Effector memory CD8-positive, alpha-beta T cell (primary cell): ENCODE measurements at places on chromosomes 16 and 17.

DNA sequence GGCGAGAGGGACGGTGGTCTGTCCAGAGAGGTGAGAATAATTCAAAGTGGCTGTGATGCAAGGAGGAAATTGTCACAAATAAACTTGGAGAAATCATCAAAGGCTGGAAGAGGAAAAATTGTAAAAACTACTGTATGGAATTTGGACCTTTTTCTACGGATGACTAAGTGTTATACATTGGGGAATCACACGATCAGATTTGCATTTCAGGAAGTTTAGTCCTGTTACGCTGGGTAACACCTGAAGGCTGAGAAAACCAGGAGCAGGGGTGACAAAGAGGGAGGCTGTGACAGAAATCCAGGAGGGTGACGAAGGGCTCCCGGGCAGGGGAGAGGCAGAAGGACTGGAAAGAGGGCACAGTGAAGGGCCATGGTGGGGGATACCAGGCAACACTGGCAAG is 511.7 kb downstream of the CDH13 start:
- H3K4me1 ChIP-seq = peaks cover 15% of the 10 kb centered on the region
- peaks cover 7% of the 10 kb centered on the region for H3K27me3 ChIP-seq
- no peak overlapping the region for H3K27ac ChIP-seq
- peaks cover 2% of the 10 kb centered on the region for H3K36me3 ChIP-seq

- DNase-seq = peak; percentile 66
- H3K27ac ChIP-seq = peak overlapping the region; percentile 49
- peak overlapping the region; percentile 98 for H3K4me3 ChIP-seq
- peaks cover 11% of the 10 kb centered on the region for H3K36me3 ChIP-seq
Observed at GRCh38 chr16:2904100-2904921, 7.4 kb upstream of the FLYWCH1 start.

DNA sequence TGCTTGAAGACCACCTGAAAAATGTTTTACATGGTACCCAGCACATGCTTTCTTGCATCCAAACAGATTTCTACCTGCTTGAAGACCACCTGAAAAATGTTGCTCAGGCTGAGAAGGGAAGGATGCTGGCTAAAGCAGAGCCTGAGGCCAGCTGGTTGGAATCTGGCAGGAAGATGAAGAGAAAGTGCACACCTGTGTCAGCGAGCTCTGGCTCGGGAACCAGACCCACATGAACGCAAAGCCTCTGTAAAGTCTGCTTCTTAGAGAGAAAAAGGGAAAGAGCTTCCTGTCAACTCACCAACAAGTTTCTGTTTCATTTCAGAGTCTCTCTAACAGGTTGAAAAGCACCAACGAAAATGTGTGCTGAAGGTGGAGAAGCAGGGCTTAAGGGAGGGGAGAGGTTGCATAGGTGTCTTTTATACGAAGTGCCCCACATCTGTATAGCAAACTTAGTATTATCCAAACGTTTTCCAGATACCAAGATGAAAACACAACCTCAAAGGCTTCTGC is 226.0 kb downstream of the TOX3 start:
- no peaks in the 10 kb centered on the region for H3K27me3 ChIP-seq
- no peak overlapping the region for H3K27ac ChIP-seq
- no peak overlapping the region for H3K4me3 ChIP-seq
- peaks cover 3% of the 10 kb centered on the region for H3K36me3 ChIP-seq
- H3K4me1 ChIP-seq = no peaks in the 10 kb centered on the region
- DNase-seq = no peak

DNA sequence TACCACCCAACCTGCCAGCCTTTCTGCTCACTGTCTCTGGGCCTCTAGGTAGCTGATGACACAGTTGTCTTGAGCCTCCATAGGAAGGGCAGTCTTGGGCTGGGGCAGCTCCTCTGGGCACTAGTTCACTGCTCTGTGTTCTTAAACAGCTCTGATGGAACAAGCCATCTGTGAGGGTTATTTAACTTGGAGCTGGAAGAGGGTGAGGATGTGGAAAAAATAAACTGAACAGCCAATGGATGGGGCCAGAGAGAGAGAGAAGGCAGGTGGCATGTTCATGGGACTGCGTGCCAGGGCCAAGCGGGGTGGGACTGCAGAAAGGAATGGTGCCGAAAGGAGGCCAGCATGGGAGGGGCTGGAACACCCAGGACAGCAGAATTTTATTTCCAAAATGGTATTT is 52.6 kb downstream of the HIC1 start:
- H3K4me3 ChIP-seq = no peak overlapping the region
- DNase-seq = no peak
- no peaks in the 10 kb centered on the region for H3K27me3 ChIP-seq
- peaks cover 4% of the 10 kb centered on the region for H3K4me1 ChIP-seq

DNA sequence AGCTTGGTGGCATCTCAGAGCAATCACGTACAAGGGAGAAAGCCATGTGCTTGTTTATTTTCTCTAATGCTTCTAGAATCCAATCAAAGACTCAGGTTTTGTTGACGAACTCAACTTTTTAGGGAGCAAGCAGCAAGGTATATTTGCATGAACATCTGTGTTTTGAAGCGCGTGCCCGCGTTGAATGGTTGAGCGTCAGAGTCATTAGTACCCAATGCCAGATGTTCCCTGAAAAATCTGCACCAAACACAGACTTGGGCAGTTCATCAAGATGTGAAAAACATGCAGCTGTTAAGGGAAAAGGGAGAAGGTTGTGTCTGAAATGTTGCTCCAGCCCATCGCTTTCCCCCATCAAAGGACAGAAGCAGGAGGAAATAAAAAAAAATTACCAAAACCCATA is 170.4 kb downstream of the SNX29 start:
- peaks cover 3% of the 10 kb centered on the region for H3K4me1 ChIP-seq
- H3K27ac ChIP-seq = no peak overlapping the region
- no peak for DNase-seq
- no peak overlapping the region for H3K4me3 ChIP-seq
- no peaks in the 10 kb centered on the region for H3K36me3 ChIP-seq

DNA sequence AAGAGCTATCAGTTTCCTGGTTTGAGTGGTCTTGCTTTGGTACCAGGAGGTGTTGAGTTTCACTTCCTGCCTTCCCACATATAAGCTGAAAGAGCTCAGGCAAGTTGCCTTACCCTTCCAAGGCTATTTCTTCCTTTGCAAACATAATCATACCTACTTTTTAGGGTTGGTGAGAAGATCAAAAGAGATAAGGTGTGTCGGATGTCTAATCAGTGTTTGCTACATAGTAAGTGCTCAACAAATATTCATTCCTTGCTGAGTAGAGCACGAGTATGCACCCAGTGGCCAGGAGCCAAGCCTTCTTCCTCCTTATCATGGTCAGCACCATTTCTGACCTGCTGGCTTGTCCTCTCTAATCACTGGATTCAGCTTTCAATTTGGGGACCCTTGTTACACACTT is 12.7 kb upstream of the TMEM98 start:
- H3K27ac ChIP-seq = no peak overlapping the region
- peaks cover 7% of the 10 kb centered on the region for H3K4me1 ChIP-seq
- H3K36me3 ChIP-seq = no peaks in the 10 kb centered on the region
- DNase-seq = no peak
- H3K4me3 ChIP-seq = no peak overlapping the region

GRCh38 chr16:81740169-81740568 is 38.9 kb upstream of the PLCG2 start:
- H3K4me3 ChIP-seq = no peak overlapping the region
- H3K36me3 ChIP-seq = peaks cover 3% of the 10 kb centered on the region
- no peaks in the 10 kb centered on the region for H3K4me1 ChIP-seq
- DNase-seq = no peak

DNA sequence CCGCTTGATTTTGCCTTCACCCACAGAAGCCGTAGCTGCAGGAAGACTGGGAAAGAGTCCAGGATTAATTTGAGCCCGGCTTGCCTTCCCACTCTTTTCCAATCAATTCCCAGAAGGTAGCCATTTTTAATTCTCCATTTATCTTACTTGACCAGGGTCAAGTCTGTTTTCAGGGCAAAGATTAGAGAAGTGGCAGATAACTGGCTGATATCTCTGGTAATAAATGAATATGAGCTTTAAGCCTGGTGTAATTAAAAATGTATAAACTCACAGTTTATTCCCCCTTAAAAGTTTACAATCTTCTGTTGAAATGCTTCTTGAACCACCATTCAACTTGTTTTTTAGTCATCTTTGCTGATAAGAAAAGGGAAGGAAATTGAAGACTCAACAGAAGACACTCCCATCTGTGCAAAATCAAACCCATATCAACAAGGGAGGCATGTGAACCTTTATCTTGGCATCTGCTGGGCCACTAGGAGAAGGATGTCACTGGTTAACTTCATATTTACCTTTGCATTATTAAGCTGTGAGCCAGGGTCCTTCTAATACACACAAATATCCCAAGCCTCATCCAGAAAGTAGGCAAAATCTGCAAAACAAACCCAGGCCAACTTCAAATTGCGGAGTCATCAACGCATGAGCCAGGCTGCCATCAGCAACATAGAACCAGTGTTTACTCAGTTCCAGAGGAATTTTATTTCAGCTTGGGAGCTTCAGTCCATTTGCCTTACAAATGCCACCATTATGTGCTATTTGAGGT is 314.6 kb upstream of the MAF start:
- H3K4me1 ChIP-seq = no peaks in the 10 kb centered on the region
- peaks cover 37% of the 10 kb centered on the region for H3K27me3 ChIP-seq
- H3K27ac ChIP-seq = no peak overlapping the region
- no peak for DNase-seq
- H3K36me3 ChIP-seq = no peaks in the 10 kb centered on the region
- no peak overlapping the region for H3K4me3 ChIP-seq

DNA sequence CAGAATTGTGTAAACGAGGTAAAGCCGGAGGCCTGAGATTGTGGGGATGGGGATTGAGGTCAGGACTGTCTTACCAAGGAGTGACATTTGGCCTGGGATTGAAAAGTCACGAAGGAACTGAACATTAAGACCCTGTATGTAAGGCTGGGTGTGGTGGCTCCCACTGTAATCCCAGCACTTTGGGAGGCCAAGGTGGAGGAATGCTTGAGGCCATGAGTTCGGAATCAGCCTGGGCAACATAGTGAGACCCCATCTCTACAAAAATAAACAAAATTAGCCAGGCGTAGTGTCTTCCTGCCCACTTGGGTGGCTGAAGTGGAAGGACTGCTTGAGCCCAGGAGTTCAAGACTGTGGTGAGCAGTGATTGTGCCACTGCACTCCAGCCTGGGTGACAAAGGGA is 75.5 kb downstream of the JPH3 start:
- no peak overlapping the region for H3K4me3 ChIP-seq
- H3K4me1 ChIP-seq = peaks cover 3% of the 10 kb centered on the region
- peaks cover 5% of the 10 kb centered on the region for H3K36me3 ChIP-seq

DNA sequence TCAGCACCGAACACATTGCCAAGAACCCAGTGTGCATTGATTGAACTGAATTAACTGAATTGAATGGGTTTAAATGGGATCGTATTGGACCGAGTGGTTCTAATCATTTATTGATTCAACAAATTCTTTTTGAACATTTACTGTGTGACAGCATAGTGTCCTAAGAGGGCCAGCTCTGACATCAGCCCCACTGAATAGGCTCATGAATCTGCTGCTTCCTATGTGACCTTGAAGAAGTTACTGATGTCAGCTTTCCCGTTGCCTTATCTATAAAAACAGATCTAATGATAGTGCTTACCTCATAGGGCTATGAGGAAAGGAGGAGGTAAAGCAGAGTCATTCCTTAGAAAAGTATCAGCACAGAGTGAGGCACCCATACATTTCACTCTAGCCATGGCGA is 226.3 kb downstream of the CBLN1 start:
- DNase-seq = no peak
- no peak overlapping the region for H3K4me3 ChIP-seq
- H3K4me1 ChIP-seq = no peaks in the 10 kb centered on the region

GRCh38 chr16:85028685-85029407 is 1.3 kb downstream of the KIAA0513 start:
- peaks cover 30% of the 10 kb centered on the region for H3K4me1 ChIP-seq
- H3K4me3 ChIP-seq = peak overlapping the region; percentile 92
- DNase-seq = peak; percentile 62

GRCh38 chr16:67157892-67158635 is 1.6 kb downstream of the TRADD start:
- H3K4me1 ChIP-seq = peaks cover 52% of the 10 kb centered on the region
- H3K4me3 ChIP-seq = peak overlapping the region; percentile 79

GRCh38 chr17:42132941-42133340 is 10.3 kb downstream of the HSPB9 start:
- H3K27ac ChIP-seq = peak overlapping the region; percentile 65
- H3K4me3 ChIP-seq = peak overlapping the region; percentile 6
- no peak for DNase-seq
- no peaks in the 10 kb centered on the region for H3K27me3 ChIP-seq
- H3K36me3 ChIP-seq = peaks cover 47% of the 10 kb centered on the region

- H3K27me3 ChIP-seq = peaks cover 49% of the 10 kb centered on the region
- peaks cover 3% of the 10 kb centered on the region for H3K36me3 ChIP-seq
- no peak overlapping the region for H3K27ac ChIP-seq
- no peak overlapping the region for H3K4me3 ChIP-seq
- H3K4me1 ChIP-seq = no peaks in the 10 kb centered on the region
Observed at GRCh38 chr16:83994087-83994486, 26.0 kb downstream of the NECAB2 start.

DNA sequence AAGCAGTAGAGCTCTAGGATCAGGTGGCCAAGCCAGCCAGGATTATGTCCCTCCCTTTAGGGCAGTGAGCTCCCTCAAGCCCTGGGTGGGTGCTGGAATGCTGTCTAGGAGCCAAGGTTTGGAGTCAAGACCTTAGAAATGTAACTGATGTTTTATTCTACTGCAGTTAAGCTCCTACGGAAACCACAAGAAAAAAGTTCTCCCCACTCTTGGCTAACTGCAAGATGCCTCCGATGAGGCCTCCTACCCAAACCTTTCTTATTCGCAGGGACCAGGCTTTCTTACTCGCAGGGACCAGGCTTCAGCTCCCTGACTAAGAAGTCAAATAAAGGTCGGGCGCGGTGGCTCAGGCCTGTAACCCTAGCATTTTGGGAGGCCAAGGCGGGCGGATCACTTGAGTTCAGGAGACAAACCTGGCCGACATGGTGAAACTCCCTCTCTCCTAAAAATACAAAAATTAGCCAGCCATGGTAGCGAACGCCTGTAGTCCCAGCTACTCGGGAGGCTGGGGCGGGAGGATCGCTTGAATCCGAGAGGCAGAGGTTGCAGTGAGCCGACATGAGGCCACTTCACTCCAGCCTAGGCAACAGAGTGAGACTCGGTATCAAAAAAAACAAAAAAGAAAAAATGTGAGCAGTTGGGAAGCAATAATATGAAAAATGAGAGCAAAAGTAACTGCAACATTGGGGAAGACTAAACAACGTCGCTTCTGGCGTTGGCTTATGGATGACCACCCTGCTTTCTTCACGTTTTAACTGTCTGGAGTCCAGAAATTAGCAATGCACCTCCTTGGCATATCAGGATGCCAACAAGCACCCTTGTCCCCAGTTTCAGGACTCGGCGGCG is 31.7 kb upstream of the ARL4D start:
- H3K27ac ChIP-seq = peak overlapping the region; percentile 100
- no peaks in the 10 kb centered on the region for H3K27me3 ChIP-seq
- peaks cover 47% of the 10 kb centered on the region for H3K36me3 ChIP-seq
- H3K4me3 ChIP-seq = peak overlapping the region; percentile 89
- DNase-seq = no peak

DNA sequence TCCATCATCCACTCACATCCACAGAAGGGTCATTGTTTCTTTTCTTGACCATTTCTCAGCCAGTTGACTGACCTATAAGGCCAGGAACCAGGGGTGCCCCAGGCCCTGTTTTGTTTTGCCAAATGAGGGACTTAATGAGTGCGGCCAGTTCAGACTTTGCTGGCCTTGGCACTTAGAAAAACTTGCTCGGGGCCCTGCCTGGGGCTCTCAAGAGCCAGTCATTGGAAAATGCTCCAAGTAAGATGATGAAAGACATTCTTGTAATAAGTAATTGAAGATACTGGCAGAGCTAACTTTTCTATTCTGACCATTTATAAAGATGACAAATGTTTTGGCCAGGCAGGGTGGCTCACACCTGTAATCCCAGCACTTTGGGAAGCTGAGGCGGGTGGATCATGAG is 29.0 kb upstream of the CLEC18B start:
- DNase-seq = no peak
- H3K4me1 ChIP-seq = no peaks in the 10 kb centered on the region
- H3K27ac ChIP-seq = no peak overlapping the region
- H3K27me3 ChIP-seq = no peaks in the 10 kb centered on the region
- no peak overlapping the region for H3K4me3 ChIP-seq
